ENCODE measurements at places on chromosomes 2 and 18.
A peak's percentile ranks its signal among the peaks of the same experiment; 100 is the strongest.

GRCh38 chr18:34921226-34921625 is 120.0 kb upstream of the MAPRE2 start:
- DNase-seq, result no peak

- no peak for DNase-seq
These were observed 12.3 kb downstream of the CROCC2 start for GRCh38 chr2:240918258-240919091.

DNA sequence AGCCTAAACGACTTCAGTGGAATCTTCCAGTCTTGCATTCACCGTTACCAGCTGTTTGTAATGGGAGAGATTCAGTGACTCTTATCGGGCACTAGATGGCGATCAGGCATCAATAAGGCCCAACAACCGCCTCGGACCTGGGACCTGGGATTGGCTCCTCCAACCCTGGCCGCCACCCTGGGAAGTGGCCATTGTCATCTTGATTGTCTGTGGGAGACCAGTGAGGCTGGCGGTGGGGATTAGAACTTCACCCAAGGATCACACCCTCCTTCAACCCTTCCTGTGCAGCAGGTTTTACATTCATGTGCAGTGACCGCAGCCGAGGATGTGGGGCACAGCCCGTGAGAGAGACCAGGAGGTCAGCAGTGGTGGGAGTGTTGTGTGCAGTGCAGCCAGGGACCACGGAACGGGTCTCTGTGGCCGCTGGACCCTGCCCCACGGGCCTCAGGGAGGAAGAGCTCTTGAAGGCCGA is 85.3 kb downstream of the SPP2 start:
- peak; percentile 89 for DNase-seq

DNA sequence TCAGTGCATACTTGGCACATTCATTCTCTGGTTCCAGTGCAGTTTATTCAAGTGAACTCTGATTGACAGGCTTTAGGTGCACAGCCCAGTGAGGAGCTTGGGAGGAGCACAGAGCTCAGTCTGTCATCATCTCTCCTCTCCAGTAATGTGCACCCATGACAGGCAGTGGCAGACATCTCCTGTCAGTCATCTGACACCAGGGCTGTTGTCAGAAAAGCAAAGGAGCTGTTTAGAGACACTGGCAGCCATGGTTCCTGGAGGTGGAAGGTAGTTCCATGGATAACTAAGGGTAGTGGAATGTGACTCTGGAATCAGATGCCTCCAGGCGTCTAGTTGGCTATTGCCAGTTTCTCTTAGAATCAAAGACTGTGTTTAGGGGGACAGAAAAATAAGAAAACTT is 308.8 kb downstream of the DCDC2C start:
- no peak for DNase-seq

- DNase-seq, result no peak
These were observed 19.7 kb upstream of the NYAP2 start for GRCh38 chr2:225379856-225380255.

DNA sequence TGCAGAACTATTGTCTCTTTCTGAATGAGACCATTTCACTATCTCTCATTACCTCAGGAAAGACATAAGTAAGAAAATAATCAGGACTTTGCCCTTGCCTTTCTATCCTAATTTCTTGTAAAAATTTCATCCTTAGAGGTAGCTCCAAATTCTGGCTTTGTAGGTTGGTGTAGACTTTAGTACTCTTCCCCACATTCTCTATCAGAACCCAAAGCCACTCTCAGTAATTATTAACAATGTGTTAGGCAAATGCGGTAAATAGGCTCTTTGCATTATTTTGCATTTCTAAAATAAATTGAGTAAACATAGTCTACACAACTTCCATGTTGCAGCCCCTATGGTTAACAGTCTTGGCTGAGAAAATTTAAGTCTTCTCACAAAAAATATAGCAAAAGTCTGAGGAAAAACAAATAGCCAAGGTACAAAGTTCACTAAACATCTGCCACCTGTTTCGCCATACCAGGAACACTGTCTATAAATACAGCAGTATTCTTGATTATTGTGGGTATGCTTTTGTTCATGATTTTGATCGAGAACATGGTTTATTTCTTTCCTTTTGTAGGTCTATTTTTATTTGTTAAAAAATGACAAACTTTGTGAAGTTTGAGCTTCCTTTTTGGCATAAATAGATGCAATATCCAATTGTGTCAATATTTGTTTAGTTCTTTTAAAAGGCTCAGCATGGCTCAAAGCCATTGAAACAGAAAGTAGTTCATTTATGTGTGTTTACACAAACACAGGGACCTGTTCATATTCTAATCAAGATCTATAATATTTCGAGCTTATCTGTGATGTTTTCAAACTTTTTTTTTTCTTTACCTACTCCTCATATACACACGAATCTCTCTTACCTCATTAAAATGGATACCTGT is 1061.5 kb downstream of the CNTNAP5 start:
- no peak for DNase-seq
